ENCODE measurements at places on chromosomes 3 and 15. TPM values are rescaled to one million over a fixed set of nuclear protein-coding genes. Genes with fewer than 3 reads are reported as not detected.

The ACKR2 gene
- not detected for total RNA-seq

The ABHD2 gene
- total RNA-seq, result 23.8 TPM

The RYR3 gene
- total RNA-seq, result not detected

The GOLGA6D gene
- not detected for total RNA-seq

The TMC3 gene
- not detected for total RNA-seq

Data from hair follicular keratinocyte (primary cell).